ENCODE measurements at places on chromosomes 12 and 14.

DNA sequence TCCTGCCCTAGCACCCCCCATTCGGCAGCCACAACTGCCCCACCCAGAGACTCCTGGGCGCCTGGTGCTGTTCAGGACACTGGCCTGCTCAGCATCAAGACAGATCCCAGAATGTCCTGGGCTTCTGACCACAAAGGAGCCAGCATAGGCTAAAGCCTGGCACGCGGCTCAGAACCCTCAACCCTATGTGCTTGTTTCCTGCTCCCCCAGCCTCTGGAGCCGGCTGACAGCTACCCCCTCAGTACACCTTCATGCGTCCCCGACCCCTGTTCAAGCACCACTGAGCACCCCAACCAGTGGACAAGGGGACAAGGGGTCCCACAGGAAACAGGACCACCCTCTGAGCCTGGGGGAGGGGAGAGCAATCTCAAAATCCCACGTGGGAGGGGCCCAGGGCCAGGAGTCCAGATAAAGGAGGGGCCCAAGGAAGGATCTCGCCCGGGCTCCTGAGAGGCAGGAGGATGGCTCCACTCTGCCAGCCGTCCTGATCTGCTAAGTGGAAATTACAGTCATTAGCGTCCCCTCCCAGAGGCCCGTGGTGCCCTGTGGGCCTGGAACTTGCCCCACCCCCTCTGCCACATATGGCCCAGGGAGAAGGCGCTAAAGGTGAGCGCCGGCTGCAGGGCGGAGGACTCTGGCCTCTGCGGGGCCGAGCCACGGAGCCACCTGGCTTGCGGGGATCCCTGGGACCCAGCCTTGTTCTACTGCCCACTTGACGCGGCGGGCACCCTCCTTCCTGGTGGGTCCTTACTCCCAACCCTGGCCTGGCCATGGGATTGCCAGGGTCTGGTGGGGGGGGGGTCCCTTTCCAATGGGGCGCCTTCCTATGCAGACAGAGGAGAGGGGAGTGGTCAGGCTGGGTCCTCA is 27.2 kb upstream of the GPR132 start:
- DNase-seq: no peak

GRCh38 chr14:67569011-67569650 is 30.9 kb downstream of the PIGH start:
- no peak for DNase-seq

DNA sequence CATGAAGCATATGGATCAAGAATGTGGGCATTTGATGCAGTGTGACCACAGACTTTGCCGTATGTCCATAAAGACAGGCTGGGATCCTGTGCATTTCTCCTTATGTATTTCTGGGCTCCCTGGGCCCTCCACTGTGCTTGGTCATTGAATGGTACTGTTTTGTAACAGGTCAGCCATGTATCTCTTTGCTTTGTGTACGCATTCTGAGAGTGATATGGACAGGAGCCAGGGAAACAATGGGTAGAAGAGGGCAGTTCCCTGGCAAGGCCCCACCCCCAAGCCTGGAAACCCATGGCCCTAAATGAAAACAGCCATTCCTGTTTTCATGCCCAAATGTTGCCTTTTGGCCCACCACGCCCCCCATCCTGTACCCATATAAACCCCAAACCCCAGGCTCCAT is 15.2 kb upstream of the FBXO34 start:
- no peak for DNase-seq

GRCh38 chr14:68245146-68246073 is 425.8 kb downstream of the RAD51B start:
- no peak for DNase-seq

- no peak for DNase-seq
These were observed 55.8 kb downstream of the TBX3 start for GRCh38 chr12:114628199-114628598.

DNA sequence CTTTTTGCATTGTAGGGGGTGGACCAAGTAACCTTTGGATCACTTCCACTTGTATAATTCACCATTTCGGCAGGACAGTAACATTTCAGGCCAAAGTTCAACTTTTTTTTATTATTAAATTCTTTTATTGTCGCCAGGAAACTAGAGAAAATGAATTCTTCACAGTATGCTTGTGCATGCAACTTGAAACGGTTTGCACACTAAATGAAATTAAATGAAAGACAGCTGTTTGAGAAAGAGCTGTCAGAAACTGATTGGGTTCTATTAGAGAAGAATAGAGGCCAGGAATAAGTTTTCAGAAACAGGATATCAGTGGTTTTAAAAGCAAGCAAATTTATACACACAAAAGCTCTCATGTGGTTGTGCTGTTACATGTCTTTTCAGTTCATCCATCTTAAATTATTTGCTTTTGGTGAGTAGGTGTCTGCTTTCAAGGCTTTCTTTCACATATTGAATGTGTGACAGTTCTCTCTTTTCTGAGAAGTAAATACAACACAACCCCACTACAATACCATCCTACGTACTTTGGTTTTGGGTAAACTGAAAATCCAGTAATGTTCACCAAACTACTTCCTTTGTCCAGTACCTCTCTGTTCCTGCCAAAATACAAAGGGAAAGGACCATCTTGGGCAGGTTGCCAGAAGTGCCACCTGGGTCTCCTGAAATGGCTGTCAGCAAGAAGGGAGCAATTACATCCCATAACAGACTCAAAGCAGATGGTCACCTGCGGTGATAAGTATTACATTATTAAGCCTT is 291.7 kb downstream of the RAD51B start:
- no peak for DNase-seq

DNA sequence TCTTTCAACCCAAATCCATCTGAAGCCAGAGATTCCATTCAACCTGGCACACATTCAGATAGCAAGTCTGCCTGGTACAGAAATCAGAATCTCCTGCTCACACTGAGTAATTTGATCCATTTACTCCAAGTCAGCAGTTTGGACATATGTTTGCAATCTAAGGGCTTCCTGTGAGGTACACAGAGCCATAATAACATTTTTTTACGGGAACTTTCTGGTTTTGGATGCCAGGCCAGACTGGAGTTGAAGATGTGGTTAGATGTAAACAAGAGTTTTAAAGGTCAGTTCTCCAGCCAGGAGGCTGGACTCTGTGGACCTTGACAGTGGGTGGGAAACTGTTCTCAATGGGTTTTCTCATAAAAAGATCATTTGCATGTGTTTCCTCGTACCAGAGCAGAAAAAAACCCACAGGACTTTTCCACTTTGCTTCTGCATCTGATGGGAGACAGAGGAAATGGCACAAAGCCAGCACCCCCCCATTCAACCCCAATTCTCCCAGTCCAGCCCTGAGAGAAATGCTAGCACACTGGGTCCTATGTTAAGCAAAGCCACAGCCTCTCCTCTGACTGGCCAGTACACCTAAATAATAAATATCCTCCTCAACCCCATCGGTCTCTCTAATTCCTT is 17.7 kb upstream of the TSPAN11 start:
- no peak for DNase-seq

GRCh38 chr12:103313894-103314293 is 181.9 kb downstream of the C12orf42 start:
- DNase-seq: no peak

GRCh38 chr14:88034076-88034475 is 29.1 kb downstream of the GPR65 start:
- no peak for DNase-seq

DNA sequence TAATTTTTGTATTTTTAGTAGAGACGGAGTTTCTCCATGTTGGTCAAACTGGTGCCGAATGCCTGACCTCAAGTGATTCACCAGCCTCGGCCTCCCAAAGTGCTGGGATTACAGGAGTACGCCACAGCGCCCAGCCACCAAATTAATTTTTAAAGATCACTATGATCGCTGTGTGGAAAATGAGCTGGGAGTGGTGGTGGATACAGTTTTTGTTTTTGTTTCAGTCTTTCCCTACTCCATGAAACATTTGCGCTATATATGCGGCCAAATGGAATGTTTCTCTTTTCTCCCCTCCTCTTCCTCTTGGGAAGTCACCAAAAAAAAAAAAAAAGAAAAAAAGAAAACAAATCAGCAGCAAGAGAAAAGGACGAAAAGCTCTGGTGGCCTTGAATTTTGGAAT is 20.8 kb upstream of the P2RX4 start:
- no peak for DNase-seq

DNA sequence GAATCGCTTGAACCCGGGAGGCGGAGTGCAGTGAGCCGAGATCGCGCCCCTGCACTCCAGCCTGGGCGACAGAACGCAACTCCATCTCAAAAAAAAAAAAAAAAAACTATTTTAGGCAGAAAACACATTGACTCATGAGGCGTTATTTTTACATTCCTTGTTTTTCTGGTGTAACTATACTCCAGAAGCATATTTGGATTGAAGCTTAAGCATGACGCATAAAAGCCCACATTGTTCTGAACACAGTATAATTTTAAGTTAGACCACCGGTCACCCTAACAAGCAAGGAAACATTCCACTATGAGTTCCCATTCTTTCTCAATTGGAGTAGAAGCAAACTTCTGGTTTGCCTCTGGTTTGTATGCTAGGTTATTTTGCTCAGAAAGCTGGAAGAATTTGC is 173.0 kb downstream of the MYRFL start:
- DNase-seq: no peak

- DNase-seq: no peak
These were observed 149.7 kb downstream of the TTC7B start for GRCh38 chr14:90666571-90666970.

DNA sequence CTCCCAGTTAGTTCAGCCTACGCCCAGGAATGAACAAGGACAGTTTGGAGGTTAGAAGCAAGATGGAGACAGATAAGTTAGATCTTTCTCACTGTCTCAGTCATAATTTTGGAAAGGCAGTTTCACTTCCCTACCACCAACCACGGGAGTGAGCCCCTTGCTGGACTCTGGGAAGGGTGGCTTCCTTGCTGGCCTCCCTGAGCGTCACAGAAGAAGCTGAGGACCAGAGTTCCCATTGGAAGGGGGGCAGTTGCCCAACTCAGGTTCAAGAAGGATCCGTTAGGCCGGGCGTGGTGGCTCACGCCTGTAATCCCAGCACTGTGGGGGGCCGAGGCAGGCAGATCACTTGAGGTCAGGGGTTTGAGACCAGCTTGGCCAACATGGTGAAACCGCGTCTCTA is 106.2 kb upstream of the MAX start:
- DNase-seq: no peak

- no peak for DNase-seq
These were observed 38.9 kb upstream of the LIMA1 start for GRCh38 chr12:50322206-50322605.

DNA sequence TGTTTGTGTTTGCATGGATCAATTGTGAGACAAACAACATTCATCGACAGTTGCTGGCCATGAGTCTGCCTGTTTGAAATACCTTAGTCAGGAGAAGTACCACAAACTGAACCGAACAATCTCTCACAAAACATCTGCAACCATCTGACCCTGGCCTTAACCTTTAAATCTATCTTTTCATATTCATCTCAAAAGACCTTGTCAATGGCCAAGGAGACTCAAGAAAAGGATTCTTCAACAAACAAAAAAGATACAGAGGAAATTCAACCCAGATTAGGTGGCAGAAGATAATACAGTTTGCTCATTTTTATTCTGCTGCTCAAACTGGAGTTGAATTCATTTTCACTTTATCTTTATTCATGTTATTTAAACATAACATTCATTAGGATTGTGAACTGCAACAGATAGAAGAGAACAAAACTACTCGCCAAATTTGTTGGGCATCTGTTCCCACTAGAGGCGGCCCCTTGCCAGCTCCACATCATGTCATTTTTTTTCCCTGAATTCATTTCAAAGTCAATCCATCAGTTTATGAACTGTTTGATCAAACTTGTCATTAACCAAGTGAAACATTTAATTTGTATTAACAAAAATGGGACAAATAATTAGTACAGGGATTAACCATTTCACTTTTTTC is 152.3 kb upstream of the OTX2 start:
- no peak for DNase-seq

- DNase-seq: no peak
These were observed 503.7 kb downstream of the SLC6A15 start for GRCh38 chr12:84408936-84409335.

- no peak for DNase-seq
These were observed 1.3 kb downstream of the CHGA start for GRCh38 chr14:92924247-92924646.

- no peak for DNase-seq
These were observed 146.3 kb upstream of the KRAS start for GRCh38 chr12:25397001-25397400.

- DNase-seq: no peak
These were observed 8.5 kb downstream of the BTG1 start for GRCh38 chr12:92136965-92137721.

DNA sequence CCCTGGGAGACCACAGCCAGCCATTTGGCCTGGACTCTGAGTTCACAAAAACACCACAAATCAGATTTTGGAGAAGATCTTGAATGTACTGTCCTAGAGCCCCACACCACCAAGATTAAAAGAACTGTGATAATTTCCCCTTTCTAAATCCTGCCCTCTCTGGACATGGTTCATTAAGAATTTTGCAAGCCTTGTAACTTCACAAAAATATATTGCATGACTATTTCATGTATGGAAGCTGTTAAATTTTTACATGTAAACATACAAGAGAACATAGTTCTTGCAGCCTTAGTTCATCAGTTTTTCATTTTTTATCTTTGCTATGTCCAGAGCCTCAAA is 97.0 kb downstream of the SCARB1 start:
- no peak for DNase-seq

- DNase-seq: peak; percentile 88
These were observed 52.0 kb upstream of the ITPR2 start for GRCh38 chr12:26884765-26885576.

DNA sequence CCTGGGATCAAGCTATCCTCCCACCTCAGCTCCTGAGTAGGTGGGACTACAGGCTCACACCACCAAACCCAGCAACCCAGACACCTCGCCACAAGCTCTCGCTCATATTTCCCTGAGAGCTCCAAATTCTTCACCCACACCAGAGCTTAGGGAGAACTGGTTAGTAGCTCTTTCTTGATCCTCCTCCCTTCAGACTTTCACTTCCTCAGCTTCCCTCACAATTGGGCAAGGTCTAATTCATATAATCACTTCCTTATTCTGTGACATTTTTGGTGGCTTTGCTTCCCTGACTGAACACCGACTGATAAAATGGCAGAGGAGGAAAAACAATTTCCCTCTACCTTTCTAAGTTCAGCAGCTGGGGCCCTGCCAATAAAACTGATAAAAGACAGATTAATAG is 88.5 kb downstream of the GXYLT1 start:
- DNase-seq: peak; percentile 15

- no peak for DNase-seq
These were observed 234.9 kb upstream of the PLEKHG7 start for GRCh38 chr12:92467886-92468285.

- no peak for DNase-seq
These were observed 513 bp downstream of the HOXC11 start for GRCh38 chr12:53973236-53974042.

GRCh38 chr14:55873169-55873568 is 245.0 kb upstream of the PELI2 start:
- no peak for DNase-seq

GRCh38 chr12:99142651-99143050 is 497.6 kb downstream of the APAF1 start:
- DNase-seq: no peak

GRCh38 chr12:100857418-100857817 is 62.8 kb downstream of the ANO4 start:
- DNase-seq: no peak

All from CD4-positive, alpha-beta T cell (primary cell).